ENCODE measurements at places on chromosomes 2 and 18.

GRCh38 chr18:11511434-11512095 lies 97.8 kb upstream of the SLC35G4 start:
- DNase-seq: no peak

DNA sequence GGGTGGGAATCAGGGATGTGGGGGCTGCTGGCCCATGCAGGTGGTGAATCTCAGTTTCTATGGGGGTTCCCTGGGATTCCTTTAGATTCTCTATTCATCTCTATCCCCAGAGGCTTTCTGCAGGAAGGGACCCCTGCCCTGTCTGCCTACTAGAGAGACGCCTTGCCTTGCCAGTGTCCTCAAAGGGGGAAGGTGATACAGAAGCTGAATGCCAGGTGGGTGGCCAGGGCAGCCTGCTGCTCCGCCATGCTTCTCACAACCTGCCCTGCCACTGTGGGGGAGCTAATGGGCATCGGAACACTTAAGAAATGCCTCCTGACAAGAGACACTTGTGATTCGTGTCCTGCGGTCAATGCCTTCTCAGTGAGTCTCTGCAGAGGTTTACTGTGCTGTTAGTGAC lies 368.4 kb downstream of the EN1 start:
- DNase-seq: no peak

DNA sequence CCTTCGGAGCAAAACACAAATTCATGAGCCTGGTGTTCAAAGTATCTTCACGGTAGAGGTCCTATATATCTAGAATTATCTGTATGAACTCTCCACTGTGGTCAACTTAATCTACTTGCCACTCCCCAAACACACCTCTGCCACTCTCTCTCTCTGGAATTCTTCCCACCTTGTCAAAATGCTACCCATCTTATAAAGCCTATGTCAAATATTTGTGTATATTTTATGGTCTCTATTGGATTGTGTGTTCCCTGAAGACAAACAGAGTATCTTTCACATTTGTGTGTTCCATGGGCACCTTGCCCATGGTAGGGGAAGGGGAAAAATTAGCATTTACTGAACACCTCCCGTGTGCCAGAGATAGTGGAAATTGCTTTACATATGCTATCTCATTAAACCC lies 83.2 kb upstream of the ATL2 start:
- DNase-seq: no peak

- DNase-seq: peak; percentile 89
These were observed 89.5 kb downstream of the ZFP36L2 start for GRCh38 chr2:43136876-43137275.

DNA sequence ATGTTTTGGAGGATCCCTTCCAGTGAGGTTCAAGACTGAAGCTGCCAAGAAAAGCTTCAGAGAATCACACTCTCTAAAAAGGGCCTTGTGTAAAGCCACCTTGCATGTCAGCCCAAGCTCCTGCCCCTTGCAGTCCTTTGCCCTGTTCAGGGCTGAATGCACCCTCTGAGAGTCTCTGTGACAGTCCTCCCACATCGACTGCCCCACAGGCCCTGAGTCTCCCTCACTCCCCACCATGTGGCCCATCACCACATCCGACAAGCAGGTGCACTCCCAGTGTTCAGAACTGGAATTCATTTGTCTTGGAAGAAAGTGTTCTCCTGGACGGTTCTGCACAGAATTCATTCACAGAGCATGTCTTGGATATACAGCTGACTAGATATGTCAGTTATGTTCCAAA lies 31.0 kb downstream of the BCL11A start:
- DNase-seq: no peak

DNA sequence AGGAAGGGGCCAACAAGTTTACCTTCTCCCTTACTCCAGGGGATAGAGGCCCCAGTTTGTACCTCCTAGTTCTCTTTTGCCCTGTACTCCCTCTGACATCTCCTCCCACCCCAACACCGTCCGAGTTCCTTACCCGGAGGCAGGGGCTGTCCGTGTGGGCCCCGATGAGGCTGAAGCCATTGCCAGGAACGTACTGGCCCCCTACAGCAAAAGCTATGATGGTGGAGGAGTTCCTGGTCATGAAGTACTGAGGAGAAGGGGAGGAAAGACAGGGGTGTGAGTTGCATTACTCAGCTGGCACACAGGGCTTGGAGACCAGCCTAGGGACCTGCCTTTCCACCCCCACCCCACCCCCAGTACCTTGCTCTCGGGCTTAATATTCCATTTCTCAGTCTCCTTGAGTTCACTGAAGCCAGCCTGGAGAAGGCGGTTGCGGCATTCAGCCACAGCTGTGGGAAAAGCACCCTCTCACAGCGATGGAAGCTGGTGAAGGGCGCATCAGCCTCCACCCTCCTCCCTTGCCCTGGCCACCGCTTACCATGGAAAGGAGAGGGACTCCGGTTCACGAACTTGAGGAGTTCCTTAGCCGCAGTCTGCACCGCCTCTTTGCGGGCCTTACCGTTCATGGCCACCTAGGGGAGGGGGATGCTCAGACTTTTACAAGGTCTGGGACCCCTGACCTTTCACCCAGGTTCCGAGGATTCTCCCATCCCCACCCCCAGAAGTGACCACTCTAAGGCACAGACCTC lies 1.0 kb downstream of the DNPEP start:
- DNase-seq: peak; percentile 11

DNA sequence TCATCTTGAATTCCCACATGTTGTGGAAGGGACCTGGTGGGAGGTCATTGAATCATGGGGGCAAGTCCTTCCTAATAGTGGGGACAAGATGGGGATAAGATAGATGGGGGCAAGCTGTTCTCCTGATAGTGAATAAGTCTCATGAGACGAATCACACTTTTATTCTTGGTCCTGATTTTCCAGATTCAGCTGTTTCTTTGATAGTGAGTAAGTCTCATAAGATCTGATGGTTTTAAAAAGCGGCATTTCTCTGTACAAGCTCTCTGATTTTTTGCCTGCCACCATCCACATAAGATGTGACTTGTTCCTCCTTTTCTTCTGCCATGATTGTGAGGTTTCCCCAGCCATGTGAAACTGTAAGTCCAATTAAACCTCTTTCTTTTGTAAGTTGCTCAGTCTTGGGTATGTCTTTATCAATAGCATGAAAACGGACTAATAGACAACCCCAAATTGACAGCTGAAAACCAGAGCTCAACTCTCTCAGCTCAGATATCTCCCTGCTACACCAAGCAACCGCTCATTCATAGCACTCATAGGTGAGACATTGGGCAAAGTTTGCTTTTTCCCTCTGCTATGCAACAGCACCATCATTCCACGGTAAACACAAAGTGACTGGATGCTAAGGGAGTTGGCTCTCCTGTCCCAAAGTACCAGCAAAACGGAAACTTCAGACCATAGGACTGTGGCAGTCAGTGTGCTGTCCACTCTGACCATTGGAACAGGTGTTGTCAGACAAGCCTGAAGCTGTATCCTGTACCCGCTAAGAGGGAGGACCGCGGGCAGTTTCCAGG lies 44.9 kb upstream of the TBC1D8 start:
- no peak for DNase-seq

- no peak for DNase-seq
These were observed 164.4 kb downstream of the PDE11A start for GRCh38 chr2:177908182-177908581.

DNA sequence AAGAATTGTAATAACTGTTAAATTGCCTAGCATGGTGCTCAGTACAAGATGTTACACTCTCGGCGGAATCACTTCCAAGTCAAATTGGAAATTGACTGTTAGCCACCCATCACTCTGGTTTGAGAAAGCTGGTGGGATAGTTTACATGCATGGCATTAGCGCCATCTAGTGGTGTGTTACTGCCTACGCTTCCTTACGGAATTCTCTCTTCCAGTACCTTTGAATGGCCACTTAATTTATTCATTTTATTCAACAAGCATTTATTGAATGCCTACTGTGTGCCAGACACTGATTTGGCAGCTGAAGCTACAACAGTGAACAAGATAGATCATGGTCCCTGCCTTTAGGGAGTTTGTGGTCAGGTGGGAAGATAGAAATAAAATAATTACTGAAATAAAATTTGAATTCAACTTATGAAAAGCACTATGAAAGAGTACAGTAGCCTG lies 171.2 kb downstream of the TMEM247 start:
- DNase-seq: peak; percentile 78

- no peak for DNase-seq
These were observed 113.7 kb upstream of the SPRED2 start for GRCh38 chr2:65545837-65546805.

DNA sequence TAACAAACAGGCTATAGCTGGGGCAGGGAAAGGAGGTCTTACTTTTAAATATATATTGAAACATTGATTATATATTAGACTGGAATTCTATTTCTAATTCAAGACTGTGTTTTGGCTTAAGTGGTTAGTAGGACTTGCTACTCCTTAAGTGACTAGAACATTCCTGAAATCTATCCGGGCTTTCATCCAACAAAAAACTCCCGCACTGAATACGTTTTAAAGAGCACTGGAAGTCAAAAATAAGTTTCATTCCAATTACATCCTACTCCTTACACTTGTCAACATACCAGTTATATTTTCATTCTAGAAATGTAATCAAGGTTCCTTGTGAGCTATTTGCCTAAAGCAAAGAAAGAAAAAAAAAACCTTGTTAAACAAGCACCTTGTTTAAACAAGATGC lies 204.6 kb downstream of the SP3 start:
- no peak for DNase-seq

DNA sequence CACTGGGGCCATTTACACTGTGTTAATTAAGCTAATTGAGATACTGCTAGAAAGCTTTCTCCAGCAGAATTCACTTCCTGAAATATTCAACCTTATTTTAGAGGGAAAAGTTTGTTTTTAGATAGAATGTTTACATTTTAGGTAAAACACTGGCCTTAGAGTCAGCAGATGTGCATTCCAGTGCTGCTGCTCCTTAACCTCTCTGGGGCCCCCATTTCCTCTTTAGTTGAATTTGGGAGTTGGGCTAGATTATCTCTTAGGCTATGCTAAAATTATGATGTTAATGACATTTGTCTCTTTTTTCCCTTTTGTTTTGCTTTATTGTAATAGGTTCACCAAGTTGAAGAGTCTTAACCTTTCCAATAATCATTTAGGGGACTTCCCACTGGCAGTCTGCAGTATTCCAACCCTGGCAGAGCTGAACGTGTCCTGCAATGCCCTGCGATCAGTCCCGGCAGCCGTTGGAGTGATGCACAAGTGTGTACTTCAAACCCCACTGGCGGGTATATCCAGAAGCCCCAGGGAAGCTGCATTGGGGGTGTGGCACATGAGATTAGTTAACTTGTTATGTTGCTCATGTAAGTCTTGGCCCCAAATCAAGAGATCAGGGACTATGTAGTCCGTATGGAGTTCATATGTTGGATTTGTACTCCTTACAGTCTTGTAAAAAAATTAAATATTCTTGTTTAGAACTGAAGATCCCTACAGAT lies 179.5 kb downstream of the PHLPP1 start:
- DNase-seq: no peak

GRCh38 chr2:125172181-125172580 lies 1147.1 kb downstream of the CNTNAP5 start:
- no peak for DNase-seq

DNA sequence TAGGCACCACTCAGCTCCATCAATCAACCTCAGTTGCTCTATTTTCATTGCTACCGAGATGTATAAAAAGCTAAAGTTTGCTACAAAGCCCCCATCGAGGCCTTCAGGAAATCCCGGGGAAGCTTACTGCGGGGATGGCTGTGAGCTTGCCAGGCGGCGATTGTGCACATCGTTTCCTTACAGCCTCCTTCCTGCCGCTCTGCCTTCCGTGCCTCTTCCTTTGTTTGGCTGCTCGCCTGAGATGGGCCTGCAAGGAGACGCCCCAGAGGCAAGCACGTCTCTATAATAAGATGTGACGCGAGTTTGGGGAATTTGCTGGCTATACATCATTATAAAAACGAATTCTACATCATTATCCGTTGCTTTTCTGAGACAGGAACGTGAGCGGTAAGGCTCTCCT lies 41.6 kb downstream of the DHRS9 start:
- DNase-seq: no peak

DNA sequence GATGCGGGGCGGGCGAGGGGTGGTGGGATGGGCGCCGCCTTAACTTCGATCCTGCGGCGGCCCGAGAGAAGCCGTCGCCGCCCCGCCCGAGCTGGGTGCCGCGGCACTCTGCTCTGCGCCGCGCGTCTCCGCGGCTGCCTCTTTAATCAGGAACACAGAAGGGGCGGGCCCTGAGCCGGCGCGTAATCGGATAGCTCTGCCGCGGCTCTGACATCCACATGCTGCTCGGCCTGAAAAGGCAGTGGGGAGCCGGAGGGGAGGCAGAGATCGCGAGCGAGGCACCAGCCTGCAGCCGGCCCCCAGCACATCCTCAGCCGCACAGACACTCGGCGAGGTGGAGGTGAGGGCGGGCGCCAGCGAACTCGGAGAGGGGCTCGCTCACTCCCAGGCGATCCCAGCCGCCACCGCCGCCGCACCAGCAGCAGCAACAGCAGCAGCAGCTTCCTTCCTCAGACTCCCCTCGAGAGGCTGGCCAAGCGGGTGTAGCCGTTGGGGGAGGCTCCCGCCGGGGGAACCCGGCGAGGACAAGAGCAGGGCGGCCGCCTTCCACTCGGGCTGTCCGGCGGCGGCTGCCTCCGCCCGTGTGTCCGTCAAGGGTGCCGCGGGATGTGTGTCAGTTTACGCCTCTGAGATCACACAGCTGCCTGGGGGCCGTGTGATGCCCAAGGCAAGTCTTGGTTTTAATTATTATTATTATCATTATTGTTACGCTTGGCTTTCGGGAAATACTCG lies at the start of gene NRP2:
Gene NRP2 (plus strand): TSS at position 263 of the 732 bp plus-strand sequence. CDS start 790 bp downstream, outside the sequence.
- peak; percentile 45 for DNase-seq

DNA sequence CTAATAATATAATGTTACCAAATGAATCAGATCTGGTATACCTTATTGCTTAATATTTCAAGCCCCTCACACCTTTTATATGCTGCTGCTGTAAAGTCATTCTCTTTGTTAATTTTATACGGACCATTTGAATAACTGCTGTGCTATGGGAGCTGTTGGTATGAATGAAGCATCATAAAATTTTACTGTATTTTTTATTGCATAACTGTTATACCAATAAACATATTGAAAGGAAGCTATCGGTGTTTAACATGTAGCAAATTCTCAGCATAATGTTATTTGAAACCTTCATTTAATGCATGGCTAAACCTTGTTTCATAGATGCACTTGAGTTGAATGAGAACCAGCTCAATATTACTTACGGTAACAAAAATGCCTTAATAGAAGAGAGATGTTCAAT lies 1040.3 kb downstream of the SOCS6 start:
- DNase-seq: no peak
